Lower lobe of right lung (tissue), 2 donors: ENCODE measurements at places on chromosomes 12 and 14.
A peak's percentile ranks its signal among the peaks of the same experiment; 100 is the strongest.

GRCh38 chr12:122610911-122611310 is 83.9 kb downstream of the KNTC1 start:
- no peak for DNase-seq

DNA sequence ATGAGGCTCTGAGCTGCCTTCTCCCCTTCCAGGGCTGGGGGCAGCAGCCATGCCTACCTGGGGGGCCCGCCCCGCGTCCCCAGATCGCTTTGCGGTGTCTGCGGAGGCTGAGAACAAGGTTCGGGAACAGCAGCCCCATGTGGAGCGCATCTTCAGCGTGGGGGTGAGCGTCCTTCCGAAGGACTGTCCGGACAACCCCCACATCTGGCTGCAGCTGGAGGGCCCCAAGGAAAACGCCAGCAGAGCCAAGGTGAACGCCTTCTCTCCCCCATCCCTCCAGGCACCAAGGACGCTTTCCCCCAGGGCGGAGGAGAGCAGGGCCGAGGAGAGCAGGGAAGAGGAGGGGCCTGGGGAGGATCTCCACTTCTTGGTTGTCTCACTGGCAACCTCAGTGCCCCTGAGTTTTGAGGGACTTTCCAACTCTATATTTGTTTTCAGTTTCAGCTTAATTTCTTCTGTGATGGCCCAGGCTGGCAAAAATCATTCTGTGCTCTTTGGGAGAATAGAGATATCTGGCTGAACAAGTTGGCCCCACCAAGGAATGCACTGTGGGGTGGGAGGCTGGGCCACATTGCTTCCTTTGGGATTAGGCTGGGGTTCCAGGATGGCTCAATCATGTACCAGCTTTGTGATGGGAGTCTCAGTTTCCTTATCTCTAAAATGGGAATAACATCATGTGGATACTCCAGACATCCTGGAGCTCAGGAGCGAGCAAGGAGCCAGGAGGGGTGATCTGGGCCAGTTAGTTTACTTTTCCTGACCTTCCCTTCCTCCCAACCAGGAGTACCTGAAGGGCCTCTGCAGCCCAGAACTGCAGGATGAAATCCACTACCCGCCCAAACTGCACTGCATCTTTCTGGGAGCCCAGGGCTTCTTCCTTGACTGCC is 1.2 kb downstream of the KHNYN start:
- DNase-seq, result no peak

DNA sequence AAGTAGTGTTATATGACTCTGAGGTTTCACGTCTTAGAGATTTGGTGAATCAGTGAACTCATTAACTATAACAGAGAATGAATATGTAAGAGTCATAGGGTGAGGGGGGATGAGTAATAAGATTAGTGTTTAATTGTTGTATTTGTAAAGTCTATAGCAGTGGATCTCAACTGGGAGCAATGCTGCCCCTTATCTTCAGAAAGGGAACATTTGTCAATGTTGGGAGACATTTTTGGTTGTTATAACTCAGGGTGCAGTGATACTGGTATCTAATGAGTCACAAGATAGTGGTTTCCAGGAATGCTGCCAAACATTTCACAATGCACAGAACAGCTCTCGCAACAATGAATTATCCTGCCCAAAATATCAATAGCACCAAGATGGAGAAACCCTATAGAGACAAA is 1193.7 kb downstream of the GALC start:
- no peak for DNase-seq

- no peak for DNase-seq
Observed at GRCh38 chr12:25864306-25865276, 93.9 kb upstream of the RASSF8 start.

- DNase-seq, result no peak
Observed at GRCh38 chr12:119501052-119501451, 92.5 kb upstream of the TMEM233 start.

DNA sequence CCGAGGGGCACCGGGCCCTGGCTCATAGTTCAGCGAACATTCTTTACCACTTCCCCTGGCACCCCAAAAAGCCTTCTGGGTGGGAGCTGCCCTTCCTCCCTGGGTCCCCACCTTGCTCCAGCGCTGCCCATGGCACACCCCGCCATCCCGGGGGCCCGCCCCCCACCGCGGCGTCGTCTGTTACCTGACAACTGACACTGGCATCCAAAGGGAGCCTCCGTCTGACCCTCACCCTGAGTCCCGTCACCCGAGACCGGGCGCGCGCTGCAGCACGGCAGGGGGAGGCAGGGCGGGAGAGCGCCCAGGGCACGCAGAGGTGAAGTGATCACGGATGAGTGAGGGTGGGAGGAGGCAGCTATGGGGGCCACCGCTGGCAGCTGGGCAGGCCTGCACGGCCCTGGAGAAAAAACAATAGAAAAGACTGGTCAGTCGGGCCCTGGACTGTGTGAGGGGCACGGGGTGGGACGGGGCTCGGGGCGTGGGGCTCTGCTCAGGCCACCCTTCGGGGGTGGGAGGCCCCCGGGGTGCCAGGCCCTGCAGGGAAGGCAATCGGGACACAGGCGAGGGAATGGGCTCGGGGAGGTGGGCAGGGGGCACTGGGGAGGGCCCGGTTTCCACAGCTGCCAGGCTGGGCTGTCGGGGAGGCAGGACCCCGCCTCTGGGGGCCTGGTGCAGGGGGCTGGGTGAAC is 40.7 kb downstream of the BCL11B start:
- DNase-seq, result peak; percentile 37

DNA sequence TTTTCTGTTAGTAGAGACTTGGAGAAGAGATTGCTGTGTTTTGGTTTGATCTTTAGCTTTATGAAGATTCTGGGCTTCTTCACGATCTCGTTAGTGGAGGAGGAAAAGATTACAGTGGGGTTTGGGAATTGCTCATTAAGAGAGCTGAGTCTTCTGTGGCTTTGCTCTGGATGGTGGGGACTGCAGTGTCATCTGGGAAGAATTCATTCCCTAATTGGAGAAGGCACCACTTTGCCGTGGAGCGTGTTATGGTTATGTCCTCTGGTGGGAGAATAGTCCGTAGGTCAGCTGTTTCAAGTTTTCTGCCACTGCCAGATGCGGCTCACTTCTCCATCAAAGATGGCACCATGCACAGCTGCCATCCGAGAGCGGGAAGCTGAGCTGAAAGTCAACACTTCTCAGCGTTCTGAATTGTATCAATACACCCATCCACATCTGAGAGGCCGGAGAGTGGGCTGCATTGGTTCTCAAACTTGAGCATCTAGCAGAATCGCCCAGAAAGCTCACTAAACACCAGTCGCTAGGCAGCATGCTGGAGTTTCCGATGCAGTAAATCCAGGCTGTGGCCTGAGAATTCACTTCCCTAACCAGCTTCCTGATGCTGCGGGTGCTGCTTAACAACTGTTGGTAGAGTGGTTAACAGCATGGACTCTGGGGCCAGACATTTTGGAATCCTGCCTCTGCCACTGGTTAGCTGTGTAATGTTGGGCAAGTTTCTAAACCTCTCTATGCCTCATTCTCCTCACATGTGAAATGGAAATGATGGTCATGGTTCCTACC is 117.8 kb downstream of the PLXNC1 start:
- DNase-seq, result no peak

GRCh38 chr12:51826881-51827280 is 21.6 kb downstream of the FIGNL2 start:
- DNase-seq, result no peak

DNA sequence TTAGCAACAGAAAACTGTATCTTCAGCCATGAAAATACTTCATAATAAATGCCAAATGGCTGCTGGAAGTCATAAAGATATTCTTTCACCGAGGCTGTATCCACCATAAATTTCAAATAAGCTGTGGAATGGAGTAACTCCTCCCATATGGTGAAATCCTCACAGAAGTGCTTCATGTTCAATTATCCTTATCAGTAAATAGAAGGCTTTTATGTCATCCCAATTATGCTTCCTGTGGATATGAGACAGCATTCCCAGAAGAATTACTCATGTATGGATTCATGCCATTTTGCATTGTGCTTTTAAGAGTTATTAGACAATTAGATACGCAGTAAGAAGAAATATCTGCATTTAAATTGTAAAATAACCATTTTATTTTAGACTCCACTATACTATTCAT is 99.0 kb downstream of the RTN1 start:
- no peak for DNase-seq

DNA sequence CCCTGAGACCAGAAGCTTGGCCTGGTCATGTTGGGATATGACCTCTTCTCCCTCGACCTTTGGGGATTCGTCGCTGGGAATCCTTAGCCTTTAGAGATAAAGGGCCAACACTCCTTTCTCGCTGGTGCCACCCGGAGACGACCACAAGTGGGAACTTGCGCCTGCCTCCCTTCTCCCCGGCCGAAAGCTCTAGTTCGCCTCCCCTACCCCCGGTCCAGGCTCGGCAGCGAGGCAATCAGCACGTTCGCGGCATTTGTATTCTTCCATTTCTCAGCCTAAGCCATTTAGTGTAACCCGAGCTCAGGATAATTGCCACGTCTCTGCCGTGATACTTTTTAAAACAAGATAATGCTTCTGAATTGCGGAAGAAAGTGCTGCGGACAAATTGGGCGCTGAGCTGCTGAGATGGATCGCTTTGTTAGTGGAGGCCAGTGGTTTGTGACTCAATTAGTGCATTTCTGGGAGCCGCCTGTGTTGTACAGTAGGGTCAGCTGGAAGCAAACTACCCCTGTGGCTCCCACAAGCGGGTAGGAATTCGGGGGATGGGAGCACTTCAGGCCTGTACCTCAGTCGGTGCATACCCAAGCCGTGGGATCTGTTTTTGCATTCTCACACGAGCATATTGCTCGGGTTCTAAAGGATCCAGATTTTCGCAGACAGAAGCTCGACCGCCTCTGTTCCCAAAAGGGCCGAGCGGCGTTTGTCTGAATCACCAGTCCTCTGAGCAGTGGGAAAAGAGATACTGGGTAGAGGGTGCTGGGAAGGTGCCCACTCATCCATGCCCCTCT is 6.8 kb upstream of the SIX1 start:
- DNase-seq, result no peak

- DNase-seq, result no peak
Observed at GRCh38 chr14:70000601-70001000, 121.4 kb downstream of the SMOC1 start.
